NCI-H460 (cell line): ENCODE measurements at places on chromosomes 12 and 14. TPM values are rescaled to one million over a fixed set of nuclear protein-coding genes. Genes with fewer than 3 reads are reported as not detected.

Gene AQP2
- not detected in 2 replicates for total RNA-seq

DNA sequence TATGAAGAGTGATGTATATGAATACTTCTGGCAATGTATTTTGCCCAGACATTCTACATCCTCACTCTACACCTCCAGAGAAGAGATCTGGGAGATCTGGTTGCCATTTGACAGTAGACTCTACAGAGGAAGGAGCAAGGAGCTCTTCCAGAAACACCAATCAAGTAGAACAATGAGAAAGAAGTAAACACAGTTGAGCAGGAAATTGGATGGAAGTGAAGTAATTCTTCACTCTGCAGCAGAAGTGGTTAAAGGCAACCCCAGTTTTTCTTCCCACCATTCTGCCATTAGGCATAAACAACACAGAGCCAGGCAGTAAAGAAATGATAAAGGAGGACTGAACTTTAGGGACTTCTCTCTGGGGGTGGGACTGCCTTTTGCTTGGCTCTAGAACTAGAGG, 48.5 kb upstream of the PRICKLE1 start:
- DNase-seq = no peak

Gene NEUROD4
- total RNA-seq = not detected in 2 replicates

Gene CHMP4A
- 51.2 and 82.4 TPM in 2 replicates for total RNA-seq

DNA sequence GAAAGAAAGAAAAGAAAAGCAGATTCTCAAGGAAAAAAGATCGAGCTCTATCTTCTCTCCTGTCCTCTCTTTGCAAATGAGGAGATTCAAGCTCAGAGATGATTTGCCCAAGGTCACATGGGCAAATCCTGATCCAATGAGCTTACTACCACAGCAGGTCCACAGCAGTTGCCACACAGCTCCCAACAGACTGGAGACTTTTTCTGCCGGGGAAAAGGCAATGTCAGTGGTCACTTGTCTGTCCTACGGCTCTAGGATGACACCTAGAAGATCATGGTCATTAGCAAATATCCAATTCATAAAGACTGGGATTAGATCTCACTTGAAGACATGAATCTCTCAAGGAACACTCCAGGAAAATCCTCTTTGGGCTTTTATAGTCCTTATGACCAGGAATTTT, 58.8 kb downstream of the TTC7B start:
- DNase-seq = no peak

- peak; percentile 22 for DNase-seq
These were observed 158.7 kb downstream of the METTL25 start for GRCh38 chr12:82517027-82517426.

DNA sequence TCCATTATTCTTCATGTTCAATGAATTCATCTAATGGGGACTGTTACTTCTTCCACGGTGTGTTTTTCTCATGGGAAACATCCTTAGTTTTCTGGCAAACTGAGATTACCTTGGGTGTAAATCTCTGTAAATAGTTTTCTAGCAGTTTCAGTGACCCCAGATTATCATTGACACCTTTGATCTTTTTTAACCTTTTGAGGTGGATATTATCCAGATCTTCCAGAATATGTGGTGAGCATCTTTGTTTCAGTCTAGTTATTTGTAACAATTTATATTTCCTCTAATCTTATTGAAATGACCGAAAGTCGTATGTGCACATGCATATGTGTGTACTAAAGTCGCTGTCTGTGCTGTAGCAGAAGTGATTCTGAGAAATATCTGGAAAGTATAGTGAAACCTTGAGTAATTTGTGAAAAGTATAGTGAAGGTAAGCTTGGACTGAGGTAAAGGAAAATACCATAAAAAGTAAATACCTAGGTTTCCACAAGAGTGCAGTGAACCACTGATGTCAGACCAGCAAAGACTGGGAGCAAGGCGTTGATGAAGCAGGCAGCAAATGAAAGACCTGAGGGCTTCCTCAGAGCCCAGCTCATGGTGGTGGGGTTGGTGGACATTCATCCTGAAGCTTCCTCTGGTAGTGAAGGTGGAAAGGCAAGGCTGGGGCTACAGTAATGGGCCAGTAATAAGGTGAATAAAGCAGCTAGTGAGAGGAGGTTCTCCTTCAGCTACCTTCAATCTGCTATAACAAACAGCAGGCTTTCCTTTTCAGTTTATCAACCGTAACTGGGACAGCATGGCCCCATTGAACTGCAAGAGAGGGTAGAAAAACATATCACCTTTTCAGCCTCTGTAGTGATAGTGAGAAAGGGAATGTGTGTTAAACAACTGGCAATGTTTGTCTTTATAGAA, 480.2 kb upstream of the FBXO33 start:
- DNase-seq = no peak

- DNase-seq = no peak
These were observed 218.8 kb downstream of the DPF3 start for GRCh38 chr14:72675126-72675525.

DNA sequence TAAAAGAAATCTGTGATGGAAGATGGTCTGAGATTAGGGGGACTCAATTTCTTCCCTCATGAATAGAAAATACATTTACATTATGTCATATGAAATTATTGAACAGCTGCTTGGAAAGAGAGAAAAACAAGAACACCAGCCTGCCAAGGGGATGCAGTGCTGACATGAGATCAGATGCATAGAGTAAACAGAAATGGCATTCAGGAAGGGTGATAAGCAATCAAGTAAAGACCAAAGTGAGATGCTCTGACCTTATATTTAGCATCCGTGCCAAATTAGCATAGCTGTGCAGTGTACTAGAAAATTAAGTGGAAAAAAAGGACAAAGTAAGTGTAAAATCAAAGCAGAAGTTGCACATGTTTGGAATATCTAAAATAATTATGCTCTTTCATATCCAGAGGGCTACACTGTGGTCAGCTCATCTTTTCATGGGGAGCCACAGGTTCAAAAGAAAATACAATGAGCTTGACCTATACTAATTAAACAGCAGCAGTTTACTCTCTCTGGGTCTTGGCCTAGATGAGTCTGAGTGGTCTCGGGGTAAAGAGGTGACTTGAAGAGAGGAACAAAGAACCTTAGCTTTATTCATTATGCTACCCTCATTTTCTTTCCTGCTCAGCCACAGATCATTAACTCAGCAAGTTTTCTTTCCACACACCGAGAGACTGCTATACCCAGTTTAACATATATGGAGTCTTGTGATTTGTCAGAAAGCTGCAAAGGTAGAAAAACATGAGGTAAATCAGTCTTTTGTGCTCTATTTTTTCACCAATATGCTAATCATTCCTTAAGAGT, 359.4 kb upstream of the FOXG1 start:
- no peak for DNase-seq

Gene SERPINA3
- total RNA-seq = not detected in 2 replicates

DNA sequence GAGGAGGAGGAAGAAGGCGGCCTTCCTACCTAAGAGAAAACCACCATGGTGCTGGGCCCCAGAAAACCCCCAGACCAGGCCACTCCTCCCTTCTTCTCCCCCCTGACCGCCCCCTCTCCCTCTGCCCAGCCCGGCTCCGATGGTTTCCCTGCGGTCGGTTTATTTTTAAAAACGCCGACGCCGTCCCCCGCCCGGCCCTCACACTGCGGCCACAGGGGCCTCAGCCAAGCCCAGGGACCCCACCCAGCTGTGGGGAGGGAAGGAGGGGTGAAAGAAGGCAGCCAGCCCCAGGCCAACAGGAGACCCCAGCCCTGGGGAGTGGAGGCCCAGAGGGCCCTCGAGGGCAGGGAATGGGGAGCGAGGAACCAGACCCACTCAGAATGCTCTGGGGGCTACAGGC, 3.4 kb downstream of the SP7 start:
- no peak for DNase-seq

DNA sequence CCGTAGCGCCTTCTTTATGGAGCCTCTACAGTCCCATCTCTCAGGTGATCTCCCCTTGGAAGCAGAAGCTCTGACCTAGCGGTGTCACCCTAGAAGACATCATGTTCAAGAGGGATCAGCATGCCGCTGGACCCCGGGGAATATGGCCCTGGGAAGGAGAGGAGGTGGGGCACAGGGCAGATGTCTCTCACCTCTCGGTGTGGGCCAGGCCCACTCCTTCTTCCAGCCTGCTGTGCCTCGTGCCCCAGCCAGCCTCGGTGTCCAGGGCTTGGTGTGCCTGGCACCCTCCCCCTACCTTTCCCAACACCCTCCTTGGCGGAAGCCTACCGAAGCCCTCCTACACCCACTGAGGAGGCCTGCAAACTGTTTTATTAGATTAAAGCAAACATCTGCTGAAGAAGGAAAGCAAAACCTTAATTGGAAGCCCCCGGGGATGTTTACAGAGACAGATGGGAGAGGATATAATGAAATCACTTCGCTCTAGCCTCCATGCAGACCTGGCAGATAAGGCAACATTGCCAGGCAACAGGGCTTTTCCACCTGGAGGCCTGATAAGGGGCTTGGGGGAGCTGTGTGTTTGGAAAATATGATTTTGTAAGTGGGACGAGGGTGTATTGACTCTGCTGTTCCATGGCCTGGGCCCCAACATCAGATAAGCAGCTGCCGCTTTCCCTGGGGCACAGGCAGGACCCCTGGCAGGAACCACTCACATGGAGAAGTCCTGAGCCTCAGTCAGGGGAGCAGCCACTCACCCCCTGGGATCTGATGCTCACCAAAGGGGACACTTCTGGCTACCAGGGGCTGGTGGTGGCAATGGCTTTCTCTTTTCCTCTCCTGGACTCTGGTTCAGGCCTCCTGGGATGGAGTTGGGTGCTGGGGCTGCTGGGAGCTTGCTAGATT, 5.7 kb upstream of the CHGA start:
- no peak for DNase-seq

DNA sequence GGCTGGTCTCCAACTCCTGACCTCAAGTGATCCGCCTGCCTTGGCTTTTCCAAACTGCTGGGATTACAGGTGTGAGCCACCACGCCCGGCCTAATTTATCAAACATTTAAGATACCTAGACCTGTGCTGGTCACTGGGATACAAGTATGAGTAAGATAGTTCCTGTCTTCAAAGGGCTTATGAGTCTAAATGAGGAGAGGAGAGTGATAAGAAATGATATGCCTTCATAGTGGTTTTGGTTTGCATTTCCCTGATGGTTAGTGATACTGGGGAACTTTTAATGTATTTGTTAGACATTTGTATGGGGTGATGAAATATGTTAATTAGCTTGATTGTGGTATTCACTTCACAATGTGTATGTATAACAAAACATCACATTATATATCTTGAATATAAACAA, 21.2 kb downstream of the TMED10 start:
- DNase-seq = no peak

DNA sequence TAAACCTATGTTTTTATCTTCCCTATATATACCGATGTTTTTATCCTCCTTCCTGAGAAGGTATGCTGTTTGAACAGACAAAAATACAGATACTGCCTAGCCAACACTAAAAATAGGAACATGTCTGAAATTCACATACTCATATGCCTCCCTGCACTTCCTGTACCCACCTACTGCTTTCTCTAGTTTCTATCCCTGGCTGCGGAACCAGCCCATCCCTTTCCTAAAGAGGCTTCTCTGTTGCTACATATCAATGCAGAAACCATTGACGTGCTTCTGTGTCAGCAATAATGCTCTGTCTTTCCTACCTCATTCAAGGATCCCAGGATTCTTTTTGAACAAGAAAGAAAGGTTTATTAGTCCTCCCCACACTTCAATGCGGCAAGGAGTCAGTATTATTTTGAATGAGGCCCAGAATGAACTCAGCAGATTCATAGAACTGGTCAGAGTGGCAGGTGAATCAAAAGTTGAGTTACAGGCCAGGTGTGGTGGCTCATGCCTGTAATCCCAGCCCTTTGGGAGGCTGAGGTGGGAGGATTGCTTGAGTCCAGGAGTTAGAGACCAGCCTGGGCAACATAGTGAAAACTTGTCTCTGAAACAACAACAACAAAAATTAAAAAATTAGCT, 67.8 kb upstream of the NAP1L1 start:
- DNase-seq = no peak

- DNase-seq = no peak
These were observed 561.9 kb downstream of the CCER1 start for GRCh38 chr12:90393089-90393488.

DNA sequence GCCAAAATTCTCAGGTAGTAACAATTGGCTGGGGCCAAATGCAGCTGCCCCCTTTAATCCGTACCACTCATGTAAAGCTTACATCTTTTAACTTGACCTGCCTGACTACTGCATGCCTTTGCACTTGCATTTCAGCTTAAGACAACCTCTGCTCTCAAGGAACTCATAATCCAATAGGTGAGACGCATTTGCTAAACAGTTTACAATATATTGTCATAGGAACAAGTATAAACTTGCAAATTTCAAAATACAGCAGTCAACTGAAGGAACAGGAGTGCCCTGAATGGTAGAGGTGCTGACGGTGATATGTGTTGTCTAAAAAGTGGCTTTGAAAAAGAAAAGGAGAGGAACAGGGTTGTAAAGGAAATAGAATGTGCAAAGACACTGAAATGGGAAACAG, 3.6 kb upstream of the BRMS1L start:
- DNase-seq = no peak
